ENCODE measurements at places on chromosomes 4 and X.

GRCh38 chr4:129550281-129550785 lies 454.4 kb downstream of the C4orf33 start:
- DNase-seq: no peak

GRCh38 chr4:36091997-36092396 lies 152.3 kb downstream of the ARAP2 start:
- no peak for DNase-seq

GRCh38 chr4:139966383-139966782 lies 187.6 kb downstream of the MAML3 start:
- no peak for DNase-seq

- no peak for DNase-seq
These were observed 2.1 kb downstream of the GPR101 start for GRCh38 chrX:137031517-137032340.

- DNase-seq: no peak
These were observed 152.0 kb downstream of the GASK1B start for GRCh38 chr4:158020734-158021346.

DNA sequence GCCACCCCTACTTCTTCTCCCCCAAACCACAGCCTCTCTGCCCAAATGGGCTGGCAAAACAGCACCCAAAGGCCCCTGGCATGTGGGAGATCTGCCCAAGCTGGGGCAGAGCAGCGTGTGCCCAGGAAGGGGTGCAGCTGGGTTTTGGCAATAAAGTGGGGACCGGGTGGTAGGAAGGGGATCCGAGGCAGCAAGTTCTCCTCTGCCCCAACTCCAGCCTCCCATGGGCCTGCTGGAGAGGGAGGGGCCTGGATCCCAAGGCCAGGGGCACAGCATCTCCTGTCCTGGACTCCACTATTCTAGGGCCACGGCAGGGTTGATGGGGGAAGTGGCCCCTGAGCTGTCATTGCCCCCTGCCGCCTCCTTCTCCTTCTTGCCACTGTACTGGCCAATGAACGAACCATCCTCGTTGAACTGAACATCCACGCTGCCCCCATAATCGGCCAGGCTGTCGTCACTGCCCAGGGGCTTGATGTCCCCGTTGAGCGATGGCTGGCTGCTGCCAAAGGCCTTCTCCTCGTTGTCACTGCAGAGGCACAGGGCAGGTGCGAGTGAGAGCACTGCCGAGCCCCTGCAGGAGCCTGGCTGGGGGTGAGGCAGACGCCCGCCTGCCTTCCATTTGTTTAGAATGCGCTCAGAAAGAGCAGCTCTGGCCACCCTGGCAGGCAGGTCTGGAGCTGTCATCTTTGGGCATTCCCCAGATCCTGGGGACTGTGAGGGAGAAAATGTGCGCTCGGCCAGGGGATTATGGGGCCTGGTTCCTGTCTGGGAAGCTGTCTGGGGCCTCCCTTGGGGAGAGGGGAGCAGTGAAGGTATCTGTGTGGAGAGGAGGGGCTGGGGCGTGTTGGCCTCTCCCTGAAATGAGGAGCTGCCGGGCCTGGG lies 23.4 kb downstream of the L1CAM start:
- peak; percentile 47 for DNase-seq

GRCh38 chrX:78506248-78506647 lies 152.9 kb downstream of the RTL3 start:
- DNase-seq: no peak

- DNase-seq: no peak
These were observed 6.0 kb downstream of the HPSE start for GRCh38 chr4:83328521-83329187.

DNA sequence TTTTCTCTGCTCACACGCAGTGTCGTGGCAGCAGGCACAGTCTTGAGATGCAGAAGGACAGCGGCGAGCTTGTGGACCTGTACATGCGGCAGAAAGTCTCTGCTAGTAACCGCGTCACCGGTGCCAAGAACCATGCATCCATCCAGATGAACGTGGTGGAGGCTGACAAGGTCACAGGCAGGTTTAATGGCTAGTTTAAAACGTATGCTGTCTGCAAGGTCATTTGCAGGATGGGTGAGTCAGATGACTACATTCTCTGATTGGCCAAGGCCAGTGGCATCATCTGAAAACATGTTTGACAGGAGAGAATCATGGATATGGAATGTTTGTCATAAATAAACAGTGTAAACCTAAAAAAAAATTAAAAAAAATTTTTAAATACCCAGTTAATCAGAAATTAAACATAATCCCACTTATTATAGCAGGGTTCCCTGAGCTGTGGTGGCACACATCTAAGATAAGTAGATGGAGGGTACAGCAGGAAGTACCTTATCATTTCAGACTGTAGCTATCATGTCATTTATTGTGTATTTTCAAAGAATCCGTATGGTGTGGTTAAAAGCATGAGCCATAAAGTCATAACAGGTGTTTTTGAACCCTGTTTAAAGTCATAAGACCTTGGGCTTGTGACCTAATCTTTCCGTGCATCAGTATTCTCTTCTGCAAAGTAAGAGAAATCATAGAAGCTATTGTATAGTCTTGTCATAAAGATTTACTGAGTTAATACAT lies 7.5 kb upstream of the BMP2K start:
- no peak for DNase-seq

- DNase-seq: no peak
These were observed 27.0 kb downstream of the GUCY1B1 start for GRCh38 chr4:155785828-155786227.

- no peak for DNase-seq
These were observed 39.9 kb downstream of the HTT start for GRCh38 chr4:3114377-3114776.

GRCh38 chr4:140315970-140316369 lies 57.5 kb upstream of the SCOC start:
- no peak for DNase-seq

DNA sequence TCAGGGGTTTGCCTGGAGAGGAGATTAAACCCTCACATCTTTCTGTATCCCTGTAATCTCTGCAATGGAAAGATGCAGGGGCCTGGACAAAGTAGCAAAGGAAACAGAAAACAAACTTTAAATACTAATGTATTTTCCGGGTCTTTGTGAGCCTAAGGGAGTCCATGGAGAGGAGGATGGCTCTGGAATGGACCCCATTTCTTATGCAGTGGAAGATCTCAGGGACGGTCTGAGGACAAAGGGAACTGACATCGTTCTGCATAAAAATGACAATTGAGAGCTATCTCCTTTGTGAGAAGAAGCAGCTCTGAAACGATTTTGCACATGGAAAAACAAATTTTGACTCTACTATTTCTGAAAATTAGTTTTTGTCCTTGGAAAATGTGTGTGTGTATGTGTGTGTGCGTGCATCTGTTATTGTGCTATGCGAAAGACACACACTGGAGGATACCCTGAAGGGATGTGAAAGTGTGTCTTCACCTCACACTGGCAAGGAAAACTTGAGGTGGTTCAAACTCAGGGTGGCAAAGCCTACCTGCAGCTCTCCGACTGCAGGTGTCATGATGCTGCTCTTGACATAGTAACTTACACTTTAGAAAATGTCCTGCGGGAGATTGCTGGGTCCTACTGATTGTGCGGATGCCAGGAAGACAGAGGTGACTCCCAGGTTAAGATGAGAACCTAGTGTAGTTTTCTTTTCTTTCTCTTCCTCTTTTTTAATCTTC lies 126.4 kb upstream of the JADE1 start:
- no peak for DNase-seq
